ENCODE measurements at places on chromosomes 6 and 20.

DNA sequence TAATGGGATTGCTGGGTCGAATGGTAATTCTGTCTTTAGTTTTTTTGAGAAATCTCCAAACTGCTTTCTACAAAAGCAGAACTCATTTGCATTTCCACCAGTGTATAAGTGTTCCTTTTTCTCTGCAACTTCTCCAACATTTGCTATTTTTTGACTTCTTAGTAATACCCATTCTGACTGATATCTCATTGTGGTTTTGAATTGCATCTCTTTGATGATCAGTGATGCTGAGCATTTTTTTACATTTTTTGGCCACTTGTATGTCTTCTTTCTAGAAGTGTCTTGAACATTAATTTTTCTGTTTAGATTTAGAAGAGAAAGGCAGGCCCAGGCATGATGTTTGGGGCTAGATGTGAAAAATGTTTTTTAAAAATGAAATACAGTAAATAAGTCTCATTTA, 553.1 kb upstream of the MAN1A1 start:
- no peak for DNase-seq

DNA sequence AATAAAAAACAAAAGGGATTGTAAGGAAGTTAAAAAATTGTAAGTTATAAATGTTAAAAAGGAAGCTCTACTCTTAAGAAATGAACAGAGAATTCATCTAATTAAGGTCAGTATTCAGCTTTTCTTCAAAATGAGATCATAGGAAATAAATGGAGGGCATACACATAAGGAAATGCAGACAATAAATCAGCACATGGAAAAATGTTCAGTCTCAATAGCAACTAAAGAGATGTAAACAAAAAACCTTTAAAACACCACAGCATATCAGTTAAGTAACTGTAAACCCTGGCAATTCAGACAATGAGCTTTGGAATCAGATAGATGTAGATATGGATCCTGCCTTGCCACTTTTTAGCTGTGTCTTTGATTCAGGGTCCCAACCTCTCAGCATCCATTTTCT, 24.0 kb upstream of the CLIC5 start:
- DNase-seq, result no peak

- no peak for DNase-seq
These were observed 132.2 kb upstream of the TNFAIP3 start for GRCh38 chr6:137734875-137735182.

- no peak for DNase-seq
These were observed 30.7 kb downstream of the CDK19 start for GRCh38 chr6:110784610-110784979.

- DNase-seq, result peak; percentile 18
These were observed 7.8 kb downstream of the FOXF2 start for GRCh38 chr6:1396952-1397868.

DNA sequence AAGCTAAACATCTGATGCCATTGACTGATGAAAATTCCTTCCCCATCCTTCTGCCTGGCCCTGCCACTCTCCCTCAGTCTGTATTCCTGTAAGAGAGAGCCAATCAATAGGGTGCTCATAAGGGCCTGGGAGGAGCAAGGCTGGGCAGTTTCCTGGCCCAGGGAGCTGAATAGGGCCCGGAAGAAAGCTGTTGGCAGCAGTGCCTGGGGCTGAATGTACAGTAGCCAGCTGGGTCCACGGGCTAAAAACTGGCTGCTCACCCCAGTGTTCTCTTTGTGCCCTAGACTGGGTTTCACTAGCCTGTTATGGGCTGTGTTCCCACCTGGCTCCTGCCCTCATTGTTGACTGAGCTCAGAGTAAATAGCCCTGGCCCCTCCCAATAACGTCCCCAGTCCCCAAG, 1.7 kb upstream of the WFDC2 start:
- peak; percentile 35 for DNase-seq

- no peak for DNase-seq
These were observed 6.9 kb downstream of the EDN3 start for GRCh38 chr20:59307270-59307669.

- no peak for DNase-seq
These were observed 36.4 kb upstream of the STXBP5 start for GRCh38 chr6:147167576-147168461.

GRCh38 chr6:84791233-84791632, 26.8 kb upstream of the TBX18 start:
- DNase-seq, result no peak

DNA sequence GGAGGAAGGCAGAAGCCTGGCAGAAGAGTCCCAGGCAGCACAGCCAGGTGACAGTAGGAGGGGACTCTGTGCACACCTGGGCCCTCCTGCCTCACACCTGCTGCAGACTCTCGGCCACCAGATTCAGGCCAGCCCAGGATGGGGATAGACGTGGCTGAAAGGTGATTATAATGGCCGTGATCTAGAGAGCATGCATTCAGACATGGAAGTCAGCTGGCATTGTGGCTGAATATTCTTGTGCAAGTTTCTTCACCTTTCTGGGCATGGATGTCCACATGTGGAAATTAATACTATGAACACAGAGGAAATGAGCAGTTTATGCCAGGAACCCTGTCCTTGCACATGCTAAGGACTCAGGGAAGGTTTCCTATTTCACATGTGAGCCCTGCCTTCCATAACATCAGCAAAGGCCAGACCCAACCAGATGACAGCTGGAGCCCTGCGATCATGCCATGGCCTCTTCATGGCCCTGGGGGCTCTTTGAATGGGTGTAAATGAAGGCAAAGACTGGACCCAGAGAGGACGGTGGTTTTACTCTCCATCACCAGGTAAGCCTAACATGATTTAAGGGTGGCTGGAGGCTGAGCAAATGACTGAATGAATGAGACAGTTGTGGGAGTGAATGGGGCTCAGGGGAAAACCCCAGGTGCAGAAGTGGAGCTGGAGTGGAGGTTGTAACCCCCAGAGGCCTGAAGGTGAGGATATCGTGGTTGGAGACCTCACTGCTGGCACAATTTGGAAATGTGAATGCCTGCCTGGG, 2.7 kb upstream of the RAET1L start:
- no peak for DNase-seq

GRCh38 chr6:1527073-1527457, 82.7 kb upstream of the FOXC1 start:
- DNase-seq, result no peak

DNA sequence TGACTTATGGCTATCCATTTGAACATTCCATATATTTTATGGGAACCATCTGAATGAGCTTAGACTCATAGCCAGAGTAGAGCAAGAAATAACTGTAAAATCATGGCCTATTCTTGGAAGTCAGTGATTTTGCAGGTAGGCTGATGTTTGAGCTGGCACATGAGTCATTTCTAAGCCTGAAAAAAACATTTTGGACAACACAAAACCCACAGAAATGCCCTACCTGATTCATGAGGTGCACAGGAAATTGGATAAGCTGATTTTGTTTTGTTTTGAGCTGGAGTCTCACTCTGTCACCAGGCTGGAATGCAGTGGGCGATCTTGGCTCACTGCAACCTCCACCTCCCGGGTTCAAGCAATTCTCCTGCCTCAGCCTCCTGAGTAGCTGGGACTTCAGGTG, 443.0 kb downstream of the PKHD1 start:
- DNase-seq, result no peak

GRCh38 chr20:3282271-3283221, 43.6 kb upstream of the SLC4A11 start:
- no peak for DNase-seq

GRCh38 chr20:39602649-39603048, 640.5 kb downstream of the DHX35 start:
- DNase-seq, result no peak

- DNase-seq, result no peak
These were observed 15.7 kb downstream of the GSTA1 start for GRCh38 chr6:52787917-52788316.

- no peak for DNase-seq
These were observed 30.0 kb downstream of the RSPO3 start for GRCh38 chr6:127148511-127148910.

GRCh38 chr20:51695574-51696303, 72.5 kb downstream of the ATP9A start:
- DNase-seq, result no peak

DNA sequence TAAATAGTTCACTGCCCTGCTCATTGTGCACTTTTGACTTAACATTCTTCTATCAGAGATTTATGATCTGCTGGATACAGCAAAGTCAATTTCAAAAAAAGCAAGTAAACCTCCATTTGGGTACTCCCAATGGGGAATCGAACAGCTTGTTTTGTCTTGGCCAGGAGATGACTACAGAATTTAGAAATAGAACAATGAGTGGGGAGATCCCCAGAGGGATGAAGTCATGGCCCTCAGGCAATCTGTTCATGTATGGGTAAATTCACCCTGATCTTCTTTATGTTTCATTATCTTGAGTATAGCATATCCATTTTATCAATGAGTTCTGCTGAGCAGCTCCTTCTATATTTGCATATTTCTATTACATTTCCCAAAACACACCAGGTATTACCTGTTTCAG, 1681.9 kb downstream of the HACE1 start:
- no peak for DNase-seq

DNA sequence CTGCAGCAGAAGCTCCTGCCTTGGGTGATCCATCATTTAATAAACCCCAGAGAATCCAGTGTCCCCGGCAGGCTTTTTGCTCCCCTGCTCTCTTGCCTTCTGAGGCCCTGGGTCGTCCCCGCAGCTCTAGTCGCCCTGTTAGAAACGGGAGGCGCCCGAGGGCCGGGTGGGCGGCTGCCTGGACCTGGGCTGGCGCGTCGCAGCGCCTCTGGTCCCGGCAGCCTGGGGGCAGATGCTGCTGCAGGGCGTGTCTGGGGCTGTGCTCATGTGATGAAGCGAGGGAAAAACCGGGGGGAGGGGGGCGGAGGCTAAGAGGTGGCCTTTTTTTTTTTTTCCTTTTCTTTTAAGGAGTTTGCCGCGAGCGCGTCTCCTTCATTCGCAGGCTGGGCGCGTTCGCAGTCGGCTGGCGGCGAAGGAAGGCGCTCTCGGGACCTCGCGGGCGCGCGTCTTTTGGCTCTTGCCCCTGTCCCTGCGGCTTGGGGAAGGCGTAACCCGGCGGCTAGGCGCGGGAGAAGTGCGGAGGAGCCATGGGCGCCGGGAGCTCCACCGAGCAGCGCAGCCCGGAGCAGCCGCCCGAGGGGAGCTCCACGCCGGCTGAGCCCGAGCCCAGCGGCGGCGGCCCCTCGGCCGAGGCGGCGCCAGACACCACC, 394 bp downstream of the AKAP12 start:
- DNase-seq, result no peak

DNA sequence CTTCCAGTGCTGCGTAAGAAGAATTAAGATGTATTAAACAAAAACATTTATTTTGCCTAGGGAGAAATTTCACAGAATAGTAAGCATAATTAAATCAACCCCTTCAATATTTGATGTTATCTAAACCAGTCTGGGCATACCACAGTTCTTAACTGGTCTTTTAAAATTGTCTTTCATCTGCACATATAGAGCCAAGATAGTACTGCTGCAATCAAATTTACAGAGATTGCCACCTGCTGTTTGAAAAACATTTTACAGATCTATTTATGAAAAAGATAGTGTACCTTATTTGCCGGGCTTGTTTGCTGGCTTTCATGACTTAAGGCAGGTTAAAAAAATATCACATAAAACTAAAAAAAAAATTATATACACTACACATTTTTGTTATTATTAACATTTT, 323.2 kb downstream of the ADGRB3 start:
- no peak for DNase-seq

DNA sequence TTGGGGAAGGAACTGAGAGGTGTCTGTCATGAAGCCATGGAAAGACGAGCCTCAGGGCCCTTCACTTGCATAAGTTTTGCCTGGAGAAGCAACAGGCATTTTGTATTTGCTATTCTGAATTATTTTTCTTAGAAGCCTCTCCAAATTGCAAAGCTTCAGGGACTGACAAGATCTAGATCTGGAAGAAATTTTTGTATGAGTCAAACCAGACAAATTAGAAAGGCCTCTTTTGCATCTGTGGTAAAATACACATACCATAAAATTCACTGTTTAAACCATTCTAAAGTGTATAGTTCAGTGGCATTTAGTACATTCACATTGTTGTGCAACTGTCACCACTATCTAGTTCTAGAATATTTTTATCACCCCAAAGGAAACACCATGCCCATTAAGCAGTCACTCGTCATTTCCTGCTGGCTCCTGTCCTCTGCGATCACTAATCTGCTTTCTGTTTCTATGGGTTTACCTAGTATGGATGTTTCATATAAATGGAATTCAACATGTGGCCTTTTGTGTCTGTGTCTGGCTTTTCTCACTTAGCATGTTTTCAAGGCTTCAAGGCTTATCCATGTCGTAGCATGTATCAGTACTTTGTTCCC, 269.1 kb downstream of the PHF3 start:
- no peak for DNase-seq

DNA sequence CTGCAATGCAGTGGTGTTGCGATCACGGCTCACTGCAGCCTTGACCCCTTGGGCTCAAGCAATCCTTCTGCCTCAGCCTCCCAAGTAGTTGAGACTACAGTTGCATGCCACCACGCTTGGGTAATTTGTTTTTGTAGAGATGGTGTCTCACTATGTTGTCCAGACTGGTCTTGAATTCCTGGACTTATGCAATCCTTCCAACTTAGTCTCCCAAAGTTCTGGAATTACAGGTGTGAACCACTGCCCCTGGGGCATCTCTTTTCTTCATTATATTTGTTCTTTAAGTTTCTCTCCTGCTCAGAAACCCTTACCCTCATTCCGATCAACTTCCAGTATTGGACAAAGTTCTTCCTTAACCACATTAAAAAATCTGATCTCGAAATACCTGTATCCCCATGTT, 44.7 kb upstream of the DEK start:
- DNase-seq, result no peak

GRCh38 chr20:19341348-19342053, 129.1 kb downstream of the SLC24A3 start:
- DNase-seq, result no peak

DNA sequence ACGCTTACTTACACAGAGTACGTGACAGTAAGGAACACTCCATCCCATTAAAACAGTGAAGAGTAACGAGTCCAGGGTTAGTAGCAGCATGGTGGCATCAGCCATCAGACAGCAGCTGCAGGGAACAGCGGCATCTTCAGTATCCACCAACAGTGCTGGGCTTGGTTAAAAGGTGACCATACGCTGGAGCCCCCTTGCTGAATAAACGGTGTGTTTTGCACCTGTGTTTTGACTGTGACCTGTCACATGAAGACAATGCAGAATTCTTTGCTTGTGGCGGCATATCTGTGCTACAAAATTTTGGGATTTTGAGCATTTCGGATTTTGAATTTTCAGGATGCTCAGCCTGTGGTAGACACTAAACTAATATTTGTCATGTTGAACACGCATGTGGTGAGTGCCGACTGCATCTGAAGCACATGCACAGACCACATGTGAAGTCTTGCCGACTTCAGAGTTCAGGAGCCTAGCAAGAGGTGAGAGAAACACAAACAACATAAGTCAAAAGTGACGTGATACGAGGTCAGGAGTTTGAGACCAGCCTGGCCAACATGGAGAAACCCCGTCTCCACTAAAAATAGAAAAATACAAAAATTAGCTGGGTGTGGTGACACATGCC, 69.3 kb upstream of the FRMD1 start:
- no peak for DNase-seq

DNA sequence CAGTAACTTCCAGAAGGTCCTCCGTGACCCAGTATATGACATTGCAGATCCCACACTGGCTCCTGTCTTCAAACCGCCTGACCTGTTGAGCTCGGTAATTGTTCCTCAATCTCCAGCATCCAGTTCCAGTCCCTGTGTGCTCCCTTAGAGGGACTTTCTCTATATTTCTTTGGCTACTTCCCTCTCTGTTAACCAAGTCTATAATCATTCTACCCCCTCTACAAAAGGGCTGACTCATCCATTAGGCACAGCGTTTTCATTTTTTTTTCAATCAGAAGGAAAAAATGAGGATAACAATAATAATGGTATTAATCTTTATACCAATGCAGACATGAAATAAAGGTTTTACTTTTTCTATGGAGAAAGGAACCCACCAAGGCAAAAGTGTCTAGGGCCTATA, 69.3 kb downstream of the FAM229B start:
- DNase-seq, result no peak

GRCh38 chr6:113377362-113377942, 479.7 kb upstream of the MARCKS start:
- no peak for DNase-seq

Data from NCI-H2081 treated with DMSO at 0.1 percent for 48 hours (cell line).